ENCODE measurements at places on chromosomes 7 and 10.

GRCh38 chr7:66905689-66906088, 15.3 kb upstream of the TMEM248 start:
- no peak for DNase-seq

DNA sequence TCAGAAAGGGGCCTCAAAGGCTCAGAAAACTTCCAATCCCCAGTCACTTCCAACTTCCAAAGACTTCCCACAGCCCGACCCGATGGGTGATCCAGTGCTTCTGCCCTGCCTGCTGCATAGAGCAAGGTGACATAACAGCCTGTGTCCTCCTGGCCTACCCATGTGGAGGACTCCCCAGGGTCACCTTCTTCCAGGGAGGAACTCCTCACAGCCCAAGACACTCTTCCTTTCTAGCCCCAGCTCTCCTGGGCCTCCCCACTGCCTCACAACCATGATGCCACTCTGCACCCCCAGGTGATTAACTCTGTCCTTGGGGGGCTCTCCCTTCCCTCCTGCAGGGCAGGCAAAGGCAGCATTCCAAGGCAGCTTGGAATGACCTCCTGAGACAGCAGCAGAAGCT, 158.4 kb upstream of the PDE1C start:
- DNase-seq: no peak

GRCh38 chr10:11849911-11850310, 26.8 kb downstream of the PROSER2 start:
- no peak for DNase-seq

DNA sequence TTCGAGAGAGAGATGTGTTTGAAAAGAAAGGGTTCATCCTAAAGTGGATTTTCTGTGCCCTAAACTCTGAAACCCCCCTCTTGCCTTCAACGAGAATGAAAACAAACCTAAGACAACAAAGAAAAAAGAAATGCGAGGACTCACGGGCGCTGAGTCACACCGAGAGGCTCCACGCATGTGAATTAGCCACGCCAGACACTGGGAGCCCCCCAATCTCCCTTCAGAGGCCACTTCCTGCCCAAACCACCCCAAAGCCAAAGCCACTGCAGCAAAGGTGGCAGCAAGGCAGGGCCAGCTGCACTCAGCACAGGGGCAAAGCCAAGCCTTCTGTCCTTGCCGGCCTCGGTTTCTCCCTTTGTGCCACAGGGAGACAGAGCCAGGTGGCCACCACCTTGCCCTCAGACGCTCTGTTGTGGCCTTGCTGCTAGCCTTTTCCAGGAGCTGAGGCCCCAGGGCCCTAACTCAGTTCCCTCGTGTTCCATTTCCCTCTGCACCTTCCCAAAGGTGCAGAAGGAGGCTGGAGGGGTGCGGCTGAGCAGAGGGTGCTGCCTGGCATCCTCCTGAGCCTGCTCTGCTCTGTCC, 93.3 kb downstream of the FAM53B start:
- peak; percentile 69 for DNase-seq

Data from activated effector memory CD4-positive, alpha-beta T cell treated with Interleukin-2 at 50 U/mL for 16 hours (primary cell).